ENCODE measurements at places on chromosomes 3 and 15.

DNA sequence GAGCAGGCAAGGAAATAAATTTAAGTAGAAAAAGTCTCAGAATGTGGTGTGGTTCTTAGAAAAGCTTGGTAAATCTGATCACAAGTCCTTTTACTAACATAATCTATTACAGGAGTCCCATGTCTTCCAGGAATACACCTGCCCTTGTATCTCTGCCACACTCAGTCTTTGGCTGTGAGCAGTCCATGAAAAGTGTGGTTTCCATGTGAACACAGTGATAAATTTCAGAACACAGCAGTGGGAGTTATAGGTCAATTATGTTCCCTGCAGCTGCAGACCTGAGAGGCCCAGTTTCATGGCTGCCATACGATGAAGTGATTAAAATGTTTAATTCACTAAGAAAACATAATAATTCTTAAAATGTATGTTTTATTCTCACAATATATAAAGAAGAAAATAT, 366.9 kb upstream of the STAC start:
- DNase-seq = no peak

GRCh38 chr3:8423307-8423706, 78.3 kb upstream of the LMCD1 start:
- DNase-seq = no peak

DNA sequence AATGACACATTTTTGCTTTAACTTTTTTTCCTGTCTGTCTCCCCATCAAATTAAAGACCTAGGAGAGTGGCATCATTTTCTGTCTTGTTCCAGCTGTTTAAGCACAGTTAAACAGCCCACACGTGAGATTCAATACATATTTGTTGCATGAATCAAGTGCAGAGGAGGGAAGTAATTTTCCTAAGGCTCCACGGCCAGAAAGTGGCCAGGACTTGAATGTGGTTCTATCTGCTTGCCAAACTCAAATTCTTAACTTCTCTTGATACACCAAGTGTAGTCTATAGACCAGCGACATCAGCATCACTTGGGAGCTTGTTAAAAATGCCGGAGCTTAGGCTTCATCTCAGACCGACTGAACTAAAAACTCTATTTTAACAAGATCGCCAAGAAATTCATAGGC, 724.8 kb upstream of the CFAP20DC start:
- no peak for DNase-seq

DNA sequence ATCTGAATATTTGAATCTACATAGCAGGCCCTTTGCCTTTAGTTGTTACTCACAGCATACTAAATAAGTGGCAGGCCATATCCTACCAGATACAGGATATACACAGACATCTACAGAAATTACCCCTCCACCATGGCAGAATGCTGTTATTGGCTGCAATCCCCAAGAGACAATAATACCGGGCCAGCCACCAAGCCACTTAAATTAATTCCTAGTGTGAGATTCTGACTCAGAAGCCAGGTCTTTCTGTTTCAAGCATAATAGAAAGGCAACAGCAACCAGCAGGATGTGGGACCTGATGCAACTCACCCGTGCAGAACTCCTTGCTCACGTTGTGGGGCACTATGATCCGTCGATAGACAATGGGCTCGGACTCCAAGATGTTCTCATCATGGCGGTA, 39.8 kb downstream of the CLK3 start:
- DNase-seq = no peak

- DNase-seq = no peak
These were observed 14.4 kb upstream of the TSPAN3 start for GRCh38 chr15:77085297-77085696.

DNA sequence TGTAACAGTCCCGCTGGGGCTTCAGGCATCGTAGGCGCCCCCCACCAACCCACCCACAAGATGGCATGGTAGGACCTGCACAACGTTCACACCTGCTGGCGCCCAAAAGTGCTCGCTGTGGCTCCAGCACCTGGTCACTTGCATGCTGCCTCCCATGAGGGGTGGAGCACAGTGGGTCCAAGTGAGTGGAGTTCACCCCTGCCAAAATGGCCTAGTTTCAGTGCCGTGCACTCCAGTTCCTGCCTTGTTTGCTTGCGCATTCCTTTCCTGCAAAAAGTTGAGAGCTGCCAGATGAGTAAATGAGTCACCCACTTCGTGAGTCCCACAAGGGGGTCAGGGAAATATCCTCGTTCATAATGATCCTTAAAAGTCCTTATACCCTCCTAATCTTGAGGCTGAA, 788.7 kb upstream of the DPPA4 start:
- no peak for DNase-seq

DNA sequence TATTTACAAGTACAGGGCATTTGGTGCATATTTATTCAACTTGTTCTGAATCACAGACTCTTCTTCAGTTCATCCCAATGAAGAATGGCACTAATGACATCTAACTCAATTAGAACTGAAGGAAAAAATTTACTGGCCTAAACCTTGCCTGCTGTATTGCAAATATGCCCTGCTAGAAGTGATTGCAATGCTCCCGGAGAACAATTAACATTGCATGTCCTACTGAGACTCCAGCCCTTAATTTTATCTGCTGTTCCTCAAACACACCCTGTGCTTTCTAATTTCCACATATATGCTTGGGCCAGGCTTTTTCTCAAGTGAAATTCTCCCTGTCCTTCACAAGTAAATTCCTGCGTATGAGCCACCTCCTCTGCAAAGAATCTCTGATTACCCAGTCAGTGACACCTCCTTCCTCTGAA, 8.3 kb downstream of the ACKR4 start:
- DNase-seq = no peak
